ENCODE measurements at places on chromosomes 13 and 19.
A peak's percentile ranks its signal among the peaks of the same experiment; 100 is the strongest.

DNA sequence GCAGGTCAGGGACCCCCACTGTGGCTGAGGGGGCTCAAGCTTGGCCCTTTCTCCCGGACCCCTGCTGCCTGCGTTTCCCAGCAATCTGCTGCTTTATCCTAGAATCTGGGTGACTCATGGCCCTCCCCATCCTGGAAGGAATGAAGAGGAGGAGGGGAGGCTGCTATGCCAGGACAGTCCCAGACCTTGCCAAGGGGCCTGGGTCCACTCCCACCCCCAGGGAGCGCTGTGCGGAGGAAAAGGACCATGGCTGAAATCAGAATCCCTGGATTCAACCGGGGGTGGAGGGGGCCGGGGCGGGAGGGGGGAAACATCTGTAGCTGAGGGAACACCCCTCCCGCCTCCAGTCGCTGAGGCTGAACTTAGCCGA, 20.5 kb downstream of the ZNF114 start:
- peak; percentile 35 for DNase-seq

GRCh38 chr19:34639491-34640085, 37.4 kb downstream of the SCGB2B2 start:
- peak; percentile 88 for DNase-seq

GRCh38 chr13:60509601-60510386, 112.8 kb downstream of the TDRD3 start:
- no peak for DNase-seq

DNA sequence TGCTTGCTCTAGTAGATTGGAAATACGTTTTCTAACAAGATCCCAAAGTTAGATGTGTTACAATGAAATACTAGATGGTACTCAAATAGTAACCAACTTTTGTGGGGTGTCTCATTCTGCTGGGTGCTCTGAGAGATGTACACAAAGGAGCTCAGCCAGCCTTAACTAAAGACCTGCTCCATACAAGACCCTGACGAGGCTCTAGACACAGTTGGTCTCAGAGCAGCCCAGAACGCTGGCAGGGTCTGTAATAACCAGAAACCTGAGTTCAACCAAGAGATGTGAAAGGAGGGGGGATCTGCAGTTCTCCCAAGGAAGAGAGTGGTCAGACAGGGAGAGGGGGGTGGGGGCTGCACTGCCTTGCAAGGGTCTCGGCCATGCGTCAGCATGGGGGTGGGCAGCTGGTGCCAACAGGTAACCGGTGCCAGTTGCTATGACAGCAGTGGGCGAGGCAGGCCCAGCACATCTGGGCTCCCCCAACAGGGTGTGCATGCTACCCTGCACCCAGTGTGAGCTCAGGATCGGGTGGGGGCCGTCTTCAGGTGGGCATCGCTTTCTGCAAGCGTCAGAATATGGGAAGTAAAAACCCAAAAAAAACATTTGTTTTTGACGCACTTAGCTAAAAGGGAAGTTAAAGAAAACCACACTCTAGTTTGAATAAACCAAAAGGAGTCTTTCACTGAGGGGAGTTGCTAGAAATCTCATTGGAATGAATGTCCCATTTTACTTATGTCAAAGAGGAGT, 68.0 kb upstream of the GPR183 start:
- DNase-seq = no peak

DNA sequence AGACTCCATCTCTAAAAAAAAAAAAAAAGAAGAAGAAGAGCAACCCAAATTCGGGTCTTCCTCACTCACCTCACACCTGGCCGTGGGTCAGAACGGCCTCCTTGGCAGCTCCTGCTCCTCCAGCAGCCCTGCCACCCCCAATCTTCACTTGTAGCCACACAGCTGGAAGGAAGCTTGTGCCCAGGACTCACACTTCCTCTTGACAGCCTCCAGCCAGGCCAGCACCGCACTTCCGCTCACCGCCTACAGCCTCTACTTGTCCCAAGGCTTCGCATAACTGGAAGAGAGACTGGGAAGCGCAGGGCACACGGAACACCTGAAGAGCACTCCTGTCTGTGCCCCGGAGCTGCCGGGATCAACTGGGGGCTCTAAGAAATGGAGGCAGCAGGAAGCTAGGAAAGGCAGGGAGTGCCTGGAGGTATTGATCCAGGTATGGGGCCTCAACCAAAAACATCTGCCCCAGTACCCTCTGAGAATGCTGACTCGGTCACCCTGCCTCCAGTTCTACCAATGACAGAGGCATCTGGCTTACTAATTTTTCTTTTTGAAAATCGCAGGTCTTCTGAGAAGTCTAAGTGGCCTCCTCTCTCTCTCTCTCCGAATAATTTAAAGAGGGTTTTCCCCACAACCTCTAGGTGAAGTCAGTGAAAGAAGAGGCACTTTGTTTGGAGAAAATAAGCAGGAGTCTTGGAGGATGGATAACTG, 31.1 kb upstream of the ATP12A start:
- DNase-seq = no peak

GRCh38 chr13:111629457-111629856, 309.0 kb downstream of the TEX29 start:
- DNase-seq = no peak

DNA sequence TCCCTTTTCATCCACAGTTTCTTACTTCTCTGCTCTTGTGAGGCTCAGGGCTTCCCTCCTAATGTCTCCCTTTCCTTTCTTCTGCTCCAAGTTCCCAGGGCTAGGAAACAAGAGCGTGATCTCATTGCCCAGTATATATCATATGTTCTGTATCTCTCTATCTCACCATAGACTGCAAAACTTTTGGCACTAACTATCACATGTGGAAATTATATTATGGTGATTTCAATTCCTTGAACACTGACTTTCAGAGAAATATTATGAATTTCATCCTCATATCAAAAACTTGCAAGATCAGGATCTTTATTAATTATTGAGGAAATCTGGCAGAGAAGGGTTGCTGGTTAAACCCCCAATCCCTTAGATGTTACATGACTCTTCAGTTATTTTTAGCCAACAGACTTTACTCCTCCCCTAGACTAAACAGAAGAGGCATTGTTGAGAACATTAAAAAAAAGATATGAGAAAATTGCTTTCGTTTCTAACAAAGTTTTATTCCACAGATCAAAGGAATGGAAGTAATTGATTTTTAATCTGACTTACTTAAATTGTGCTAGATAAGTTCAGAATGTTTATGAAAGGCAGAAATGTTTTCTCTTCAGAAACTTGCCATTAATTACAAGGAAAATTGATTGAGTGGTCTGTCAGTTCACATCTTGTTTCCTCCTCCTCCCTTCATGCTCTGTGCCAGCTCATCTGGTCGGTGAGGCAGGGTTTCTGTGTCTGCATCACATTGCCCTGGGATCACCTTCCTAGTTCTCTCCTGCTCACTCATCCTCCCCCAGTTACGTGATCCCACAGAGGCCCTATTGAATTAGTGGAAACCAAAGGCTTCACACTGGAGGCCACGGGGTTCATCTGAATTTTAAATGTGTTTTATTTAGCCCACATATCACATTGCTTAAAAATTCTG, 378.5 kb downstream of the LMO7 start:
- no peak for DNase-seq

DNA sequence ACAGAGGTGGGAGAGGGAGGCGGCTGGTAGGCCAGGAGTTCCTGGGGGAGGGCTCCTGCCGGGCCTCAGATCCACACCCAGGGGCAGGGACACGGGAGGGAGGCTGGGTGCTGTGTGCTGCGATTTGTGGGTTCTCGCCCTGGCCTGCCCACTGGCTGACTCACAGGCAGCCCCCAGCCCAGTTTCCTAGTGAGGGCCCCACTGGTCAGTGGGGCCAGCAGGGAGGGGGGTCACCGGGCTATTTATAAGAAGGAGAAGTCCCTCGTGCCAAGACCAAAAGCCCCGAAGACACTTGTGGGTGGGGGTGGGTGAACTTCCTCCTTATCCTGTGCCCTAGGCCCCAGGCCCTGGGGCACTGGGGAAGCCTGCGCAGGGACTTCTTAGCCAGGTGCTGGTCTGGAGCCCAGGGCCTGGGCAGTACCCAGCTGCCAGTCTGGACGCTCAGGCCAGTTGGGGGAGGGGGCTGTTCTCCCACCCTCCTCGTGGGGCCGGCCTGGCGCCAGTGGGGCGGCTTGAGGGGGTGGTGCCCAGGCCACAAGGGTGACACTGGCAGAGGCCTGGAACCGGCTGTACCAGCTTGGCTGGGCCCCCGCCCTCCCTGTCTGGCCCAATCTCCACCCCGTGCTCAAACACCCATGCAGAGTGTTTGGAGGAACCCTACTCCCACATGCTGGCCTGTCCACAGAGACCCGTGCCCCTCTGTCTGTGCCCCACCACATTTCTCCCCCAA, 5.0 kb upstream of the JUNB start:
- DNase-seq = no peak
